Omental fat pad (tissue), 4 donors: ENCODE measurements at places on chromosomes 1 and 21.

GRCh38 chr1:1666526-1666925 lies 7.7 kb upstream of the CDK11B start:
- no peak for DNase-seq

GRCh38 chr1:209323743-209324142 lies 259.8 kb upstream of the CAMK1G start:
- no peak for DNase-seq

DNA sequence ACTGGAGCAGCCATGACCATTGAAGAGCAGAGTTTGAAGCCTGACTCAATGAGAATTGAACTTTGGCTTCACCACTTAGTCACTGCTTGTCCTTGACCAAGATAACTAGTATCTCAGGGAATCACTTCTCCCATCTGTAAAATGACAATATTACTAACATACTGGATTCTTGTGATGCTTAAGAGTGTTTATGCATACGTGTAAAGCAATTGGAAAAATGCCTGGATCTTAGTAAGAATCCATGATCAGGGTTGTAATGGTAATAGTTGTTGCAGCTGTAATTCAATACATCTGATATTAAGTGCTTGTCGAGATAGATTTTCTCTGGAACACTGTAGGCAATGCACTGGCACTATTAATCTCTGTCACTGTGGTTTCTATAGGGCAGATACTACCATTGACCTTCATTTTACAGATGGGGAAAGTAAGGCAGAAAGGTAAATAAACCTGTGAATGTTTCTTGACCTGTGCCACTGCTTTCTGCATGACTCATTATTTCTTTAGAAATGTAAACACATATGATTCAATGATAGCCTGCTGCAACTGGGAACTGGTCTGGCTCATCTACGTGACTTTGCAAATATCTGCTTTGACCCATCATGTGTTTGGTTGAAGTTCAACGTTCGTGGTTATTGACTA lies 662.5 kb downstream of the PLA2G4A start:
- DNase-seq = no peak

GRCh38 chr1:229117664-229118300 lies 153.1 kb upstream of the RAB4A start:
- DNase-seq = no peak

- DNase-seq = no peak
Measured at GRCh38 chr1:5526822-5527551, 465.2 kb downstream of the NPHP4 start.

DNA sequence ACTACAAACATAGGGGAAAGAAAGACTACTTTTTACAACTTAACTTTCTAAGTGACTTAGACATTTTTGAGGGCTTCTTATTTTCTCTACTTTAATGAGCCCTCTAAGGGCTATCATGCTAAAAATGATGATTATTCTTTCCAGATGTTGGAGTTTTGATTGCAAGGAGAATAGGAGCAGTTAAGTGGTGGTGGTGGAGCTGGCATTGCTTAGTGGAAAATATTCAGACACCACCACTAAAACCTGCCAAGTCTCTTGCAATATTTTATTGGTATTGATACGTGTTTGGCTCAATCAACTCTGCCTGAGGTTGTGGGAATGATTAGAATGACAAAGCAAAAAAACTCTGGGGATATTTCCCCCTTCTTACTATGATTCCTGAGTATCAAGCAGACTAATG lies 82.6 kb upstream of the PTGFR start:
- no peak for DNase-seq

DNA sequence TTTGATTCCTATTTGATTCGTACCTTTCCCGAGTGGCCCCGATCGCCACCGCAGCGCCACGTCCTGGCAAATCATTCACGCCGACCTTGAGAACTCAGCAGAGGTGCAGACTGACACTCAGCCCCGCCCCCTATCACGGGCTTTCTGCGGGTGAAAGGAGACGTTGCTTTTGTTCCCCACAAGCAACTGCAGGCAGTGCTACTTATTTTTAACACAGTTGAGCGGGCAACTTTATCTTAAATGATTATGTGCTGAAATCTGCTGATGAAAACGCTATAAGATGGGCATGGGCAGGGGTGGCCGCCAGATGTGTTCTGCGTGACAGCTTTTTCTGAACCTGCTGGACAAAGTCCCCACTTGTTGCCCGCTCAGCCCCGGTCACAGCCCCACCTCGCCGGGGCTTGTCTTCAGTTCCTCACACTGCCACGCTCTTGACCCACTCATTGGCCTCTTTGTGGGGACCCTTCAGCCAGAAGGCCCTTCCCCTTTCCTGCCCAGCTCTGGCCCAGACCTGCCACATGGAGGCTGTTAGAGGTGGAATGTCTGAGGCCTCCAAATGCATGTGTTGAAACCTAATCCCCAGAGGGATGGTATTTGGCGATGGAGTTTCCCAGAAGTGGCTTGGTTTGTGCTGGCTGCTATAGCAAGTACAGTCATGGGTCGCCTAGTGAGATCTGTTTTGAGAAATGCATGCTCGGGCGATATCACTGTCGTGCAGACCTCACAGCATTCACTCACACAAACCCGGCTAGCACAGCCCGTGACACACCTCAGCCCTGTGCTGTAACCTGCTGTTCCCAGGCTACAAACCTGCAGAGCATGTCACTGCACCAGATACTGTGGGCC lies 15.7 kb upstream of the PDXK start:
- DNase-seq = no peak

DNA sequence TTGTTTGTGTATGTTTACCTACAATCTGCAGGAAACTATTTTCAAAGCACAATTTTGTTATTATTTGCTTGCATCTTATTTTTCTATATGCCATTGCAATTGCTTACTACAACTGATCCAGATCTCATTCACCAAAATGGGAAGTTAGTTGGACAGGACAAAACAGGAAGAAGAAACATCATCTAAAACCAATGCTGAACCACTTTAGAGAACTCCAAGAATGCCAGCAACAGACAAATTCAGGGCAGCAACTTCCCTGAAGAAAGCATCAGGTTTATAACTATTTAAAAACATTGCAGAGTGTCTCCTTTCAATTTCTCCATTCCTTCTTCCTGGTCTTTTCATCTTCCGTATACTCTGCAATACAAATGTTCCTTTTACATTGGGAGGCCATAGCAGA lies 82.4 kb upstream of the SMYD2 start:
- no peak for DNase-seq

DNA sequence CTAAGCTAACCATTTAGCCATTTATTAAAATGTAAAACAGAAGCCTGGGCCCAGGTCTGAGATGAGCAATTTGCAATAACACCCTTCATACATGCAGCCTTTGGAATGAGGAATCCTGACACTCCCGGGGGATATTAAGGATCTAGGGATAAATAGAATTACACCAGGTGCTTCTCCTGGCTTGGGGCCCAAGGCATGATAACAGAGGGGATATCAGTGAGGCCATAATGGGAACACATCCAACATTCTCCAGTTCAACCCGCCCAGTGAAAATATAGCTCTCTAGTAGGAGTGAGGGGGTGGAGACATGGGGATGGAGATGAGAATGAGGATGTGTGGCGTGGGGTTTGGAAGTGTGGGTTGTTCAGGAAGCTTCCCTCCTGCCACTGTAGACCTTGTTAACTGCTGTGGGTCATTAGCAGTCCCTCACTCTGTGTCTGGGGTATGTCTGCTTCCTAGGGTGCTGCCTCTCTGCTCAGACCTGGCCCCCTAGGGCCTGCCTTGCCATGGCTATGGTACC lies 57.9 kb upstream of the KANK4 start:
- no peak for DNase-seq

DNA sequence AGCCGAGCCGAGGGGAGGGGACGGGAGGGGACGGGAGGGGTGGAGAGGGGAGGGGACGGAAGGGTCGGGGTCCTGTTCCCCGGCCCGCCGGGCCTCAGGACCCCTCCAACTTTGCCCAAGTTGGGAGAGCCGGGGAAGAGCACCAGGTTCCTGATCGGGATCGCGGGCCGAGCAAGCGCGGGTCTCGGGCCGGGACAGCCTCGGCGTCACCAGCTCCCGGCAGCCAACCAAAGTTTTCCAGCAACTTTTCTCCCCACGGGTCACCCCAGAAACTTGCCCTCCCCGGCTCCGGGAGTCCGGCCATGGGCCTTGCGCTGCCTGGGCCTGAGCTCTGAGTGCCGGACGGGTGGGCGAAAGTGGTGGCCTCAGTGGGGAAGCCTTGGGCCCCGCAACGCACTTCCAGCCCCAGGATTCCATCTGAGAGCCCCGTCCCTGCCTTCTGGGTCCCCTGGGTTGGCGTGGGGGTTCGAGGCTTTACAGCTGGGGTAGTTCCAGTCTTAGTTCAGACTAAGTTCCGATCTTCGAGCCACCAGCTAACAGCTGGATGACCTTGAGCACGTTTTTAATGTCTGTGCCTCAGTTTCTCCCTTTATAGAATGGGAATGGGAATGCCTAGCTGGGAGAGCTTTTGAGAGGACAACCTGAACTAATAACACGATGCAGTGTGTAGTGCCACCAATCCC lies 458 bp downstream of the ZC3H12A start:
- DNase-seq = no peak

DNA sequence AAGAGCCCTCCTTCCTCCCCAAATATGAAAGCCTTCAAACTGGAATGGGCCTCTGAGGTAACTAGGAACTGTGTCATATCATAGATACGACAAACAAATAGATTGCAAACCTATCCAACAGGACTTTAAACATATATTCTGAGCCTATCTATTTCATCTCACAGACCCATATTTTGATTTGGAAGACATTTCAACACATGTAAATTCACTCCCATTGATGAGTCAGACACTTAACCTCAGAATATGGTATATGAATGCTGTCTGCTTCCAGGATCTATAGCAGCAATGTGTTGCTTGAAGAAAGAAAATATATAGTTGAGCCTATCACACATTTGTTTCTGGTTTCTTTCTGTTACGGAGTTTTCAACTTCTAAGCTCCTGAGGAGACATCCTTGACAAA lies 221.9 kb upstream of the SAMSN1 start:
- no peak for DNase-seq

GRCh38 chr1:39671793-39672550 lies at the start of gene NT5C1A:
NT5C1A (minus strand) TSS chr1:39672107; CDS start chr1:39672038, 69 bp downstream.
- no peak for DNase-seq

- no peak for DNase-seq
Measured at GRCh38 chr1:17441265-17441992, 2.0 kb upstream of the RCC2 start.

- DNase-seq = no peak
Measured at GRCh38 chr1:15851210-15852035, 3.9 kb downstream of the SPEN start.
